Stimulated activated CD4-positive, alpha-beta T cell treated with anti-CD3 and anti-CD28 coated beads, TNF-alpha, amount 100 ng/mL, for 24 hours (primary cell): ENCODE measurements at places on chromosomes 2 and 18.

GRCh38 chr2:98781822-98782221 is 50.9 kb upstream of the MGAT4A start:
- no peak for DNase-seq

- no peak for DNase-seq
Observed at GRCh38 chr2:177296040-177296439, 31.5 kb upstream of the NFE2L2 start.

- DNase-seq: no peak
Observed at GRCh38 chr18:59566533-59566971, 130.7 kb downstream of the CCBE1 start.

DNA sequence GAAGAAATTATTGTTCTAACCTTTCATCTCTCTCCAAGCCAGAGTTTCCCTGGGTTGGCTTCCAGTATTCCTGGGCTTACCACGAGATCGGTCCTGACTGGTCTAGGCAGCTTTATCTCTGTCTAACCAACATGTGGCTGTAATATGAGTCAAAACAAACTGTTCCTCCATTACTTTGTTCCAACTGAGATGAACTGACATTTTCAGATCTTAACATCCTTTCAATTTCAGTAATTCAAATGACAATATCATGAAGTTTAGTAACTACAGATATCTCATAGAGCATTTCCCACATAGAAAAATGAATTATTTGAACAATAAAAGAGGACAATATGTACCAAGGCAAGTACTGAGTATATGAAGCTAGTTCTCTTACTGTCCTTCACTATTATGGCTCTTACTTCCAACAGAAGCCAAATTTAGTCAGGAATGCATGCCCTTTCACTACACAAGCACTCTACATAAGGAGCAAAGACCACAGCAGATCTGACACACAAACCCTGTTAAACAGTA is 15.5 kb downstream of the SLC25A12 start:
- no peak for DNase-seq

GRCh38 chr2:218003281-218003944 is 618 bp upstream of the TNS1 start:
- no peak for DNase-seq

- no peak for DNase-seq
Observed at GRCh38 chr2:46325182-46325928, 28.1 kb downstream of the EPAS1 start.
